ENCODE measurements at places on chromosomes 7 and 10.

GRCh38 chr7:5694221-5694754 lies 87.2 kb downstream of the RNF216 start:
- no peak for DNase-seq

- no peak for DNase-seq
Observed at GRCh38 chr10:103171278-103171677, 21.8 kb downstream of the NT5C2 start.

DNA sequence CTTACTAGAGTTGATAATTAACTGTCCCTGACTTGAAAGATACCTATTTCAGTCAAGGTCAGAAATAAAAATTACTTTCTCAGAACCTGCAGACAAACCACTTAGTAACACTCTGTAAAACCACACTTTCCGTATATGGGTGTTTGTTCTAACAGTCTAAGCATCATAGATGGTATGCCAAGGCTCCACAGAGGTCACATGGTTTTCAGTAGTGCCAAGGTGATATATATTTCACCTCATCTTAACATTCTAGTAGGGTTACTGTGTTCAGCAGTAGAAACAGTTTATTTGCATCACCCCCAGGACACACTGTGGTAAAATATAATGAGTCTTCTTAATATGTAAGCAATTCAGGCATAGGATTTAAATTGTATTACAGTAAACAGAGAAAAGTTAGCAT lies 61.5 kb downstream of the KCND2 start:
- DNase-seq, result no peak

DNA sequence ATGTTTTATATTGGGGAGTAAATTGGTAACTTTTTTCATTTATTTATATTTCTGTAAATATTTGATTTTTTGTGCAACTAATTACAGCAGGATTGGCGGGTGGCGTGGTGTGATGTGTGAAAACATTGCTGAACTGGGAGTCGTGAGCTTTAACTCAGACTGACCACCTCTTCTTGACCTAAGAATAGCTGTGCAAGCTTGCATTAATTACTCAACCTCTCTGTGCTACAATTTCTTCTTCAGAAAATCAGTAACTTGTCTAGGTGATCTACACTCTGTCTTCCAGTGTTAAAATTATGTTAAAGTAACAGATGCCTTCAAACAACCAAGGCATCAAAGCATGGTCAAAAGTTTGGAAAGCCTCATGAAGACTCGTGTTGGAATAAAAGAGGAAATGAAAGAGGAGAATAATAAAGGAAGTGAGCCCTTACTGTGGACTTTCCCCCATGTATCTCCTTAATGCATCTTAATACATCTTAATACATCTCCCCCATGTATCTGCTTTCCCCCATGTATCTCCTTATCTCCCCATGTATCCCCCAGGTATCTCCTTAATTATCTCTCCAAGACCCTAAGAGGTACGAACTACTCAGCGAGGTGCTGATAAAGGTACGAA lies 71.2 kb downstream of the SVIL start:
- DNase-seq, result no peak

DNA sequence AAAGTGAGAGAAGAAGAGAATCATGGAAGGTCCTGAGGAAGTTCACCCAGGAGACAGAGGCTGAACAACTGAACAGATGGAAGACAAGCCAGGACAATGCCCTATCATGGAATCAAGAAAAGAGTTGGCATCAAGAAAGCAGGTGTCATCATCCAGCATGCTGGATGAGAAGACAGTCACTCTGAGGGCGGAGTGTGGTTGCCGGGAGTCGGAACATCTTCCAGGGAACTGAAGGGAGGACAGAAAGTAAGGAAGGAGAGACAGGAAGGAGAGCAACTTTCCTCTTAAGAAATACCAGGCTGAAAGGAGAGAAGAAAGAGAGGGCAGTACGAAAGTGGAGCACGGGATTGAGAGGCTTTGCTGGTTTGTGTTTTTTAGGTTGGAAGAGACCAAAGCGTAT lies 654.5 kb upstream of the CELF2 start:
- no peak for DNase-seq

- no peak for DNase-seq
Observed at GRCh38 chr10:57983281-57983791, 284.4 kb downstream of the IPMK start.
